ENCODE measurements at places on chromosomes 11 and 22. TPM values are rescaled to one million over a fixed set of nuclear protein-coding genes. Genes with fewer than 3 reads are reported as not detected.

- H3K4me3 ChIP-seq: no peak overlapping the region
- H3K36me3 ChIP-seq: no peaks in the 10 kb centered on the region
- no peaks in the 10 kb centered on the region for H3K27me3 ChIP-seq
- peaks cover 41% of the 10 kb centered on the region for H3K4me1 ChIP-seq
- DNase-seq: no peak
- H3K27ac ChIP-seq: peak overlapping the region; percentile 18
Observed at GRCh38 chr11:48004456-48004855, 24.1 kb downstream of the PTPRJ start.

DNA sequence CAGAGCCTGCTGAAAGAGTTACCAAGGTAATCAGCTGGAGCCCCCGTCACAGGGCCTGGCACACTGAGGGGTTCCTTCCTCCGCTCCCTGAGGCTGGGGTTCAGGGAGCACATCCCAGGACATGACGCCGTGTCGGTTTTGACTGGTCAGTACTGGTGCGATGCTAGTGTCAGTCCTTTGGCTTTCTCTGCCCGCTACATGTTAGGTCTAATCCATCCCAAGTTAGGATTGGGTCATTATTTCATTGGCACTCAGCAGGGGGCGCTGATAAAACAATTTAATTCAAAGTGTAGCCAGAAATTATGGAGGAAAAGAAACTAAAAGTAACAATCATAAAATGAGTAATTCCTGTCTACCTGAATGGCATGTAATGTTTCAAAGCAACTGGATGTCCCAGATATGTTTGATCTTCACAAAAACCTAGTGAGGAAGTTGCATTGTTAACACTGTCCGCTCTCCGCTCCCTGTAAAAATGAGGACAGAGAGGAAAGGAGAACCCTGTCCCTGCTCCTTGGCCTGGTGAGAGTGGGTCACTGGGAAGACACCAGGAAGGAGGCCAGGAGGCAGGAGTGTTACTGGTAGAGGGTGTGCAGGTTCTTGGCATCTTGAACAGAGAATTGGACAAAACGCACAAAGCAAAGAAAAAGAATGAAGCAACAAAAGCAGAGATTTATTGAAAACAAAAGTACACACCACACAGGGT, 27.1 kb downstream of the TSKU start:
- DNase-seq: no peak
- no peak overlapping the region for H3K4me3 ChIP-seq

DNA sequence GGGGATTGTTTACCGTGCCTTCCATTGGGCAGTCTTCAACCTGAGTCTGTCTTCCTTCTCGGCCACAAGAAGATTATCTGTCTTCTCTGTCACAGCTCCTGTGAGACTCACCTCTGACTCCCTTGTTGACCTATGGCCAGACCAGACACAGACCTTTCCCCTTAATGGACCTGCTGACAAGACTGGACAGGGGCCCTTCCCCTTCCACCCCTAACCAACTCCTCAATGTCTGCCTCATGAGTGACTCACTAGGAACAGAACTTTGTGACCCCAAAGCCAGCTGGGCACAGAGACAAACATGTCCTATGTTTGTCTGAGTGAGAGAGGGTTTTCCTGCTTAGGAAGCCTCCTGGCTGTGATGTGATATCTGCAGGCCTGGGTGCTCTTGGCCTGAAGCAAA, 405.0 kb downstream of the BRD1 start:
- DNase-seq: no peak
- H3K4me1 ChIP-seq: no peaks in the 10 kb centered on the region
- peaks cover 99% of the 10 kb centered on the region for H3K27me3 ChIP-seq
- H3K4me3 ChIP-seq: no peak overlapping the region

GRCh38 chr22:29207243-29207550, 1.5 kb downstream of the EMID1 start:
- no peak for DNase-seq
- H3K4me1 ChIP-seq: no peaks in the 10 kb centered on the region
- H3K27me3 ChIP-seq: peaks cover 41% of the 10 kb centered on the region
- H3K27ac ChIP-seq: no peak overlapping the region

GRCh38 chr11:2788168-2789071, 88.6 kb upstream of the KCNQ1OT1 start:
- peaks cover 3% of the 10 kb centered on the region for H3K27me3 ChIP-seq
- no peak overlapping the region for H3K27ac ChIP-seq
- H3K36me3 ChIP-seq: no peaks in the 10 kb centered on the region
- no peaks in the 10 kb centered on the region for H3K4me1 ChIP-seq
- DNase-seq: no peak

DNA sequence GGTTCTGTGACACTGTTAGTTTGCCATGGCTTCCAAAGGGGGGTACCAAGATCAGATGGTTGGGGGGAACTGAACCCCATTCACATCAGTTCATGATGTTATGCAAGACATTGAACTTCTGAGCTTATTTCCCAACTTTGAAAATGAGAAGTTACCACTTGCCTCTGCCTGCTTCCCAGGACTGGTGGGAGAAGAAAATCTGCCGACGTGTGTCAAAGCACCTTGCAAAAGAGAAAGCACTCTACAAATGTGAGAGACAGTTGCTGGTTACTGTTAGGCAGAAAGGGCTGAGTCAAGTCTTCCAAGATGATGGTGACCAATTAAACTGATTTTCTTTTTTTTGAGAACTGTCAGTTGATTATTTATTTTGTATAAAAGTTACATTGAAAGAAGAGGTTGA, 45.6 kb downstream of the SMCO4 start:
- H3K4me3 ChIP-seq: no peak overlapping the region
- H3K27ac ChIP-seq: no peak overlapping the region
- no peaks in the 10 kb centered on the region for H3K36me3 ChIP-seq
- H3K4me1 ChIP-seq: no peaks in the 10 kb centered on the region

GRCh38 chr11:110134110-110134509, 40.9 kb downstream of the ZC3H12C start:
- peaks cover 37% of the 10 kb centered on the region for H3K36me3 ChIP-seq
- DNase-seq: peak; percentile 34
- no peak overlapping the region for H3K4me3 ChIP-seq
- no peak overlapping the region for H3K27ac ChIP-seq
- H3K4me1 ChIP-seq: no peaks in the 10 kb centered on the region
- no peaks in the 10 kb centered on the region for H3K27me3 ChIP-seq

DNA sequence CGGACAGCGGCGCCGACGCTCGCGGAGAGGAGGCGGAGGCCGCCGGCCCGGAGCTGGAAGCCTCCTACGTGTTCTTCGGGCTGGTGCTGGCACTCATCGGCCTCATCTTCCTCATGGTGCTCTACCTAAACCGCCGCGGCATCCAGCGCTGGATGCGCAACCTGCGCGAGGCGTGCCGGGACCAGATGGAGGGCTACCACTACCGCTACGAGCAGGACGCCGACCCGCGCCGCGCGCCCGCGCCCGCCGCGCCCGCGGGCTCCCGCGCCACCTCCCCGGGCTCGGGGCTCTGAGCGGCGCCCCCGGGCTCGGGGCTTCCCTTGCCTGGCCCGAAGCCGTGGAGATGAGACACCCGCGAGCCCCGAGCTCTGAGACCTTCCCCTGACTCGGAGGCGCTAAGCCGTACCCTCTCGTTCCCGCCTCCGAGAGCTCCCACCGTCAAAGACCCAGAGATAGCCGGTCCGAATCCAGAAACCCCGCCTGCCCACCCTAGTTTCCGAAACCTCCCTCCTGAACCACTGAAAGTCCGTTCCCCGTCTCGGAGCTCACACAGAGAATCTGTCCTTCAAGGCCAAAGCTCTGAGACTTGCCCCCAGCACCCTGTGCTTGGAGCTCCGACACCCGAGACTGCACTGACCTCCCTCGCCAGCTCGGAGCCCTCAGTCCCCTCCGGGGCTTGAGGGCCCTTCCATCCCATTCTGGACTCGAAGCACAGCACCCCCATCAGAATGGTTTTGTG, 1.5 kb downstream of the TPBGL start:
- no peaks in the 10 kb centered on the region for H3K36me3 ChIP-seq
- peaks cover 59% of the 10 kb centered on the region for H3K27me3 ChIP-seq
- DNase-seq: no peak
- no peaks in the 10 kb centered on the region for H3K4me1 ChIP-seq

- no peak for DNase-seq
- H3K27ac ChIP-seq: no peak overlapping the region
- H3K4me1 ChIP-seq: no peaks in the 10 kb centered on the region
- peaks cover 25% of the 10 kb centered on the region for H3K27me3 ChIP-seq
- no peak overlapping the region for H3K4me3 ChIP-seq
- H3K36me3 ChIP-seq: no peaks in the 10 kb centered on the region
Observed at GRCh38 chr22:39958949-39959639, 1.1 kb upstream of the TMA7B start.

DNA sequence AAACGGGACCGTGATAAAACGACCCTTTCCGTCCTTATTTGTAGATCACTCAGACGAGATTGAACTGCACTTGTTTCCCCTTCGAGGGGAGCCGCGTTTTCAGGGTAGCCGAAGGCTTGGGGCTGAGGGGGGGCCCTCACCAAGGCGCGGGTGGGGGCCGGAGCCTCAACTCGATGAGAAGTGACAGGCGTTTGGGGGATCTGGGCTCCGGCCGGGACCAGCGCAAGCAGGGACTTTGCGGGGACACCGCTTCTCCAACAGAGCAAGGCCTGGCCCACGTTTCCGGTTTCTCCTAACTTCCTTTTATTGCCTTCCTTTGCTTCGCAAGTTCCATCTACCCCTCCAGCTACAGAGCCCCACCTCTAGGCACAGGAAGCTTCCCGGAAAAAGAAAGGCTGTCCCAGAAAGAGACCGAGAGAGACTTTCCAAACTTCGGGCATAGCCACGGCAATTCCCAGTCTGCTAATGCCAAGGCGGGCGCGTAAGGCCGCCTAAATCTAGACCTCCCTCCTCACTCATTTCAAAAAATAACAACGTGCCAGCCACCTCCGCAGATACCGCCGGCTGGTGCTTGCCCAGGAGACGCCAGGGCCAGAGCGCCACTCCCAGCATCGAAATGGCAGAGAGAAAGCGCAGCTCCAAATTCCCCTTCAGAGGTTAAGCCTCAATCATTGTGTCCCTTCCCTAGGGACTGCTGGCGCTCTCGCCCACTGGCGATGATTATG, 6.6 kb downstream of the PAX6 start:
- DNase-seq: no peak
- H3K4me3 ChIP-seq: no peak overlapping the region
- H3K36me3 ChIP-seq: peaks cover 18% of the 10 kb centered on the region
- no peaks in the 10 kb centered on the region for H3K27me3 ChIP-seq

Gene BSCL2
- 201 TPM for total RNA-seq

Gene OR51B4
- total RNA-seq: not detected

Gene CCDC116
- 0.63 TPM for total RNA-seq

Gene STX3
- 45.2 TPM for total RNA-seq

Gene RIMBP3B
- 0.18 TPM for total RNA-seq

Gene CLDN5
- not detected for total RNA-seq

Gene SIAE
- 29.2 TPM for total RNA-seq

Gene KCTD14
- 12.0 TPM for total RNA-seq

Gene KCNJ4
- total RNA-seq: 0.22 TPM
